Spinal cord (tissue), 10 donors: ENCODE measurements at places on chromosomes 12 and 14. TPM values are rescaled to one million over a fixed set of nuclear protein-coding genes. Genes with fewer than 3 reads are reported as not detected.

Gene CEP170B
- 15.6 TPM for total RNA-seq

Gene OAS2
- 9.3 TPM for total RNA-seq

Gene PCBP2
- total RNA-seq = 360 TPM

Gene DNAI7
- 9.8 TPM for total RNA-seq

Gene BDKRB1
- not detected for total RNA-seq

Gene CDH24
- total RNA-seq = 9.6 TPM

Gene GCH1
- 4.6 TPM for total RNA-seq

Gene ZNF410
- 70.7 TPM for total RNA-seq

Gene TRHDE
- total RNA-seq = 22.4 TPM

Gene SLC10A1
- not detected for total RNA-seq
